CD4-positive, alpha-beta T cell treated with Interleukin-17A for 4 hours (primary cell): ENCODE measurements at places on chromosomes 11 and 22.

DNA sequence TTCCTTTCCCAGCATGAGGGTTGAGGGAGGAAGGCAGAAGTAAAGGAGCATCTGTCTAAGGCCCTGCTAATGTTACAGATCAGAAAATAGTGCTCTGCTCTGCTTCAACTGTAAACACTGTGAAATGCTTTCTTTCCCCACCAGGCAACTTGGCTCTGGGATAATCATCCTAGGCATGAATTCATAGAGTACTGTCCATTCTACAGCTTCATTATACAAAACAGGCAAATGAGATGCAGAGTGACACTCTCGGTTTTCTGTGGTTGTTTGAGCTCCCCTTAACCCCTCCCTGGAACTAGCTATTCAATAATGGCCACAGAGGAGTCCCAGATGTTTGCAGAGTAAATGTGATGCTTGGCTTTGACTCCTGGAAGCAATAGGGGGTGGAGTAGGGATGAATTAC lies 184.3 kb upstream of the CTSC start:
- DNase-seq, result no peak

DNA sequence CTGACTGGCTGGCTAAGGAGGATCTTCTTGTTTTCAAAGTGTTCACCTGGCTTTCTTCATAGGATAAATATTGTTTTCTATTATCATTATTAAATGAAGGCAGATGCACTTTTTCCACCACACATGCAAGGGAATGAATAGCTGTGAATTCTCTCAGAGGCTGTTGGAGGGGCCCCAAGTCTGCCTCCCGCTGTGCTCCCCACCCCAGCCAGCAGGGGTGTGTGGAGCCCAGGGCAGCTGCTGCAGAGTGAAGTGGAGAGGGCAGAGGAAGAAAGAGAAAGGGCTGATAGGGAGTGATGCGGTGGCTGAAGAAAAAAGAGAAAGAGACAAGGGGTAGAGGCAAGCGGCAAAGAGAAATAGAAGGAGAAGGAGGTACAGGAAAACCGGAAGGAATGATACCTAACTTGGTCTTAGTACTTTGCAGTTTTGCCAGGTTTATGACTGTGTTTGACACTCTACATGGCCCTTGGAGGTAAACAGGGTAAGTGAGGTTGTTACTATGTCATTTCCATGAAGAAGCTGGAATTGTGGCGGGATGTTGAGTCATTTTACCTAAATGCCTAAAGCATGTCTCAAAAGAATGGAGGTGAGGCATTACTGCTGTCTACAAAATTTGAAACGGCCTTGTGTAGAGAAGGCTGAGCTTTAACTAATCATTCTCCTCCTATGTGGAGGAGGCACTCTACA lies 145.7 kb upstream of the B3GAT1 start:
- DNase-seq, result no peak

DNA sequence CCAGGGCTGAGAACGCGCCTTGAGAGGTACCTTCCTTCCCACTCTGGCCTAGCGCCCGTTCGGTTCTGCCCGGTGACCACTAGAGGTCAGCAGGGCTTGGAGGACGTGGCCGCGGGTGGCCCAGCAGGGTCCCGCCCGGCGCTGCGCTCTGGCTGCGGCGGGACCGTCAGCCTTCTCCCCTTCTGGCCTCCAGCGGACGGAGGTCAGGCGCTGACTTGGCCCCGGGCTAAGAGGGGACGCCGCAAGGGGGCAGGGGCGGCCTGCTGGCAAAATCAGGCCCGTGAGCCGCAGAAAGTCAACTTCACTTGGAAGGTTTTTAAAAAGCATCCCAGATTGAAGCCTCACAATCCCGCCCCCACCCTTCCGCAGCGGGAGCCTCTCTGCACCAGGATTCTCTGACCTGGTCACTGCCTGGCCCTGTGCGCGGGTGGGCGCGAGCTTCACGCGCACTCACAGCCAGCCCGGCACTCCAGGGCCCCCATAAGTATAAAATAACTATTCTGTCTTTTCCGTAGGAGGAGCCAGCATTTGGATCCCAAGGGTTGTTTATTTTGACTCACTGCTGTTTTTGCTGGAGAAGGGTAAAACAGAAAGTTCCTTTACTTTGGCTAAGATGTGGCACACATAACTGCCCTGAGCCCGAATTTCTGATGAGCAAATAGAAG lies 23.2 kb upstream of the ZBTB16 start:
- peak; percentile 71 for DNase-seq

GRCh38 chr11:14577835-14578529 lies 57.8 kb upstream of the PSMA1 start:
- DNase-seq, result no peak
